ENCODE measurements at places on chromosomes 12 and 14.

DNA sequence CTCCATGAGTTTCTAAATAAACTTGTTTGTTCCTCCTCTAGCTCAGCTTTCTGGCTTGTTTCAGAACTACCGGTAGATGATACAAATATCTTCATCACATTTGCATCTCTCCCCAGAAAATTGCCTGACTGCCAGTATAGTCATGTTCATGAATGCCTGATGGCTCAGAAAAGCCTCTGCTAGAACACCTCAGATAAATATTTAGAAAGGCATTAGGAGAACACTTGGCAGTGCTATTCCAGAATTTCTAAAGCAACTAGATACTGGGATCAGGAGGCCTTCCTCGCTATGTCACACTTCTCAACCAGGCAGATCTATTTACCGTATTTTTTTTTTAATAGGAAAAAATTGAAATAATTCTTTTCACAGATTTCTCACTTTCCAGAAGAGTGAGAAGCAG is 32.3 kb upstream of the KRAS start:
- DNase-seq: no peak

GRCh38 chr12:27347779-27348178 is 15.1 kb downstream of the BMAL2 start:
- DNase-seq: no peak

DNA sequence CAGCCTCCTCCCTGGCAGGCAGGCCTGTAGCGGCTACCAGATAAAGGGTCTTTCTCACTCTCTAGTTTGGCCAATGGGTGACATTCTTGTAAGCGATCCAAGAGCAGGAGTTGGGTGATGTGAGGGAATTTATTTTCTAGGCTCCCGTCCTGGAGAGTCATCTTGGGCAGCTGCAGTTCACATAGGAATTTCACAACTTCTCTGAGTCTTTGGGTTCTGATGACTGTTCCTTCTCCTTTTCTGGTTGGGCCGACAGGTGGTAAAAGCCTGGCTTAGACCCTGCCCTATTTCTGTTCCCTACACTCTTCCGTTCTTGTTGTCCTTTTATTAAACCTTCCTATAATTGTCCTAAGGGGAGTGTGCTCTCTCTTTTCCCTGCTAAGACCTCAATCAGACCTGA is 42.6 kb upstream of the POC1B start:
- DNase-seq: no peak

- no peak for DNase-seq
Observed at GRCh38 chr12:110170535-110171185, 46.5 kb downstream of the IFT81 start.

DNA sequence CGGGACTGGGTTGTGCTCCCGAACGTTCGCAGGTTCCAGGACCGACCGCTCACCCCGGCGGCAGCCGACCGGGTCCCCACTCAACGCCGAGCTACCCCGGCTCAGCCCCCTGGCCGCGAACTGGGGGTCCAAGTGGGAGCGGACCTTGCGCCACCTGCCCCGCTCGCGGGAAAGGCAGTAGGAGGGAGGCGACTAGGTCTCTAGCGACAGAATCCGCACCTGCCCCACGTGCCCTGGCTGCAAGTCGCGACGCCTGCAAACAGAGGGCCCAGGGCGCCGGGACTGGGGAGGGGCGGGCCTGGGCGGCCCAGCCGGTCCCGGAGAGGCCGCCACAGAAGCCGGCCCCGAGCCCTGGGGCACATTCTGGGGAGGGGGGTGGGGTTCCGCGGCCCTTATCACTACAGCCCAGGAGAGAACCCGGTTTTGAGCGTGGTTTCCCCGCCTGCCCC is 239.2 kb upstream of the CPNE8 start:
- no peak for DNase-seq

DNA sequence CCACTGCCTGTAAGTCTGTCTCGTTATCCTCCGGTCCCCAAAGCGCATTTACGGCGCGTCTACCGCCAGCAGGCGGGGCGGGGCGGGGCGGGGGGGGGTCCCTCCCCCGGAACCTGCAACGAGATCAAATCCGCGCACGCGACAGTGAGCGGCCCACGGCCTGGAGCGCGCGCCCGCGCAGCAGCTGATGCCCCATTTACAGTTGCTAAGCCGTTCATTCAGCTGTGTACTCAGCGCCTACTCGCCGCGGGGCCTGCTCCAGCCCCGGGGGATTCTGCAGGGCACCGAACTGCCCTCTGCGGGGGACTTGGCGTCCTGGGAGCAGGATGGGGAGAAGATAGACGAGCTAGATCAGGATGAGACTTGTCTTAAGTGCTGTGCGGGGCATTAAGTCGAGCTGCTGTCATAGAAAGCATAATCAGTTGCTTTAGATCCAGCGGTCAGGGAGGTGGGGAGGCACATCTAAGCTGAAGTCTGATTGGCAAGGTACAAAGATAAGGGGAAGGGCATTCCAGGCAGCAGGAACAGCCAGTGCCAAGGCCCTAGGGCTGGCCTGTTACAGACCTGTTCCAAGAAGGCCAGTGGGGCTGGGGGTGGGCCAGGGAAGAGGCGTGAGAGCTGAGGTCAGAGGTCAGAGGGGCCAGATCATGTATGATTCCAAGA is 1.4 kb upstream of the CCDC85C start:
- DNase-seq: peak; percentile 72

- no peak for DNase-seq
Observed at GRCh38 chr14:58501214-58501816, 73.8 kb downstream of the KIAA0586 start.

DNA sequence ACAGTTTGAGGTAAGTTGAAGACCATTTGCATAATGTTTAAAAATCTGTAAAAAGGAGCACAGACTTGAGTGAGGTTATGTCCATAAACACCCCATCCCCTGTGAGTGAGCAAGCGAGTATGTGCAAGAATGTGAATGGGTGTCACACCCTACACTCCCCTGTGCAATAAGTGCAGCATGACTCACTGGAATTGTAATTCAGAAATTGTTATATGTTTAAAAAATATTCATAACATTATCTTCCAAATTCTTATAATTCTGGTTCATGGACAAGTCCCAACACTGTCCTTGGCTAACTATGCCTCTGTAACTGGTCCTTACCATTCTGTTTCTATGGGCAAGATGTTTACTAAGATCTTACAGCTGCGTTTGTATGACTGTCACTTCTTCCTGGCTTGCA is 207.8 kb upstream of the FAR2 start:
- DNase-seq: no peak

- no peak for DNase-seq
Observed at GRCh38 chr14:103071544-103072251, 12.3 kb upstream of the LBHD2 start.

DNA sequence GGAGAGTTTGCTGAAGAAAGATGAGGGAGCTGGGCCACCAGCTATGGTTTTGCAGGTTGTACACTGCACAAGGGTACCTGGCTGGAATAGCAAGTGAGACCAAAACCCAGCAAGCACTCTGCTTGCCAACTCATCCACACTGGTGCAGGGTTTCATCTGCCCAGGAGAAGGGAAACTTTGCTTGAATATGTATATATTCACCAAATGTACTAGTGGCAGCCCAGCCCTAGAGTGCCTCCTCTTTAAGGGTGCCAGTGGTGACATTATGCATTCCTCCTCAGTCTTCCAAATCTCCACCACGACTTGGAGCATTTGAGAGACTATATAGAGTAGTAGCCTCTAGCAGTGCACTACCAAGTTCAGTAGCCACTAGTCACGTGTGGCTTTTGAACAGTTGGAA is 136.8 kb downstream of the LLPH start:
- no peak for DNase-seq

All from anterior cingulate cortex (tissue), 58 donors.